Activated T-cell treated with anti-CD3 and anti-CD28 coated beads, Interleukin-2, amount 50 U/mL, for 72 hours (primary cell): ENCODE measurements at places on chromosomes 4 and X. TPM values are rescaled to one million over a fixed set of nuclear protein-coding genes. Genes with fewer than 3 reads are reported as not detected.

- peaks cover 26% of the 10 kb centered on the region for H3K4me1 ChIP-seq
- no peak for DNase-seq
- peaks cover 22% of the 10 kb centered on the region for H3K36me3 ChIP-seq
- no peaks in the 10 kb centered on the region for H3K27me3 ChIP-seq
- H3K27ac ChIP-seq: peak overlapping the region; percentile 18
These were observed 188.8 kb downstream of the LRBA start for GRCh38 chr4:150826306-150826705.

DNA sequence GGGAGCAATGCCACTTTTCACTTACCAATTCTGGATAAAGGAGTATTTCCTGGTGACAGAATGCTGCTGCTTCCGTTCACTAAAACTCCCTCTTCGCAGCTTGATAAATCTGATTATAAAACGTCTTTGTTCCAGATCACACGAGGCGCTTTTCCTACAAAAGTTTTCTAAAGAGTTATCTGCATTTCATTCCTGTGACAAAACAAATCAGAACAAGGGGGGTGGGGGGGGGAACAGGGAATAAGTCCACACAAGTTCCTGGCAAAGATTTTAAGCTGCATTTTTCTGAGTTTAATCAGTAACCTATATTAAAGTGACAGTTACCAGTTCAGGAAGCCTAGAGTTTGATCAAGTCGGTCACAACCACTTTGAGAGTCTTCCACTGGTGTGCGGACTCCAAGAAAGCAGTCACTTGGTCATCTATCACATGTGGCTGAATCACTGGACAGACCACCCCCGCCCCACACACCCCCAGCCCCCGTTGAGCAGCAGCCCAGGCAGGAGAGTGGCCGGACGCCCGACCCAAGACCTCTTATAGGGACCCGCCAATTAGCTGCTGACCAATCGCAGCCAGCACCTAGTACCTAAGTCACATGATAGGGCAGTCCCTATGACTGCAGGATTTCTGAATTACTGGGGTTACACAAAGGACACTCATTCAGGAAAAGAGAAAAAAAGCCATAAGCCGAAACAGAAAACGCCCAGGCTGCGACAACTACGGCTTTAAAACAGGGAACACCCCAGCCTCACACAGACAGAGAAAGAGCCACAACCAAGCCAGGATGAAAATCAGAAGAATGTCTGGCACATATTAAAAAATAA is 569.3 kb upstream of the DIPK2B start:
- H3K4me3 ChIP-seq: peak overlapping the region; percentile 84
- peaks cover 16% of the 10 kb centered on the region for H3K36me3 ChIP-seq
- peaks cover 39% of the 10 kb centered on the region for H3K27me3 ChIP-seq
- H3K27ac ChIP-seq: peak overlapping the region; percentile 95
- H3K4me1 ChIP-seq: peaks cover 68% of the 10 kb centered on the region

- no peak overlapping the region for H3K27ac ChIP-seq
- peaks cover 46% of the 10 kb centered on the region for H3K27me3 ChIP-seq
- H3K4me1 ChIP-seq: no peaks in the 10 kb centered on the region
- H3K36me3 ChIP-seq: no peaks in the 10 kb centered on the region
- DNase-seq: no peak
These were observed 96.7 kb upstream of the PBDC1 start for GRCh38 chrX:76076124-76076523.

ADGRG2 gene
- 0.12 TPM for total RNA-seq

PASD1 gene
- total RNA-seq: not detected

DNA sequence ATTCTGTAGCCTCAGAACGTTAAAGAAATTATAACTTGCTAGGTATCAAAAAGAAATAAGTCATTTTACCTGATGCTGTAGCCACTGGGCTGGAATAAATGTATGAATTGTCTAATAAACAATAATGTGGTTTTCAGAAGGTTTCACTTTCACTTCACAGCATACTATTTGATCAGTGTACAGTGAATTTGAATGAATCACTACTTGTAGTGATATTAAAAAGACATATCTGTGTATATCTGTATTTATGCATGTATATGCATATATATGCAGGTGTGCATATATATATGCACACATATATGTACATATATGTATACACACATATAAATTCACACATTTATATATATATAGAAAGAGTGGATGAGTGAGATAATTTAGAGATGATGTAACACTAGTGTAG is 440.0 kb upstream of the PCDH10 start:
- H3K27me3 ChIP-seq: no peaks in the 10 kb centered on the region
- H3K36me3 ChIP-seq: no peaks in the 10 kb centered on the region
- no peaks in the 10 kb centered on the region for H3K4me1 ChIP-seq
- DNase-seq: no peak
- no peak overlapping the region for H3K4me3 ChIP-seq
- H3K27ac ChIP-seq: no peak overlapping the region

GRCh38 chrX:31445542-31445941 is 373.7 kb upstream of the FTHL17 start:
- H3K27me3 ChIP-seq: peaks cover 9% of the 10 kb centered on the region
- H3K4me3 ChIP-seq: no peak overlapping the region
- no peak for DNase-seq
- H3K4me1 ChIP-seq: no peaks in the 10 kb centered on the region
- H3K27ac ChIP-seq: no peak overlapping the region
- H3K36me3 ChIP-seq: no peaks in the 10 kb centered on the region

DNA sequence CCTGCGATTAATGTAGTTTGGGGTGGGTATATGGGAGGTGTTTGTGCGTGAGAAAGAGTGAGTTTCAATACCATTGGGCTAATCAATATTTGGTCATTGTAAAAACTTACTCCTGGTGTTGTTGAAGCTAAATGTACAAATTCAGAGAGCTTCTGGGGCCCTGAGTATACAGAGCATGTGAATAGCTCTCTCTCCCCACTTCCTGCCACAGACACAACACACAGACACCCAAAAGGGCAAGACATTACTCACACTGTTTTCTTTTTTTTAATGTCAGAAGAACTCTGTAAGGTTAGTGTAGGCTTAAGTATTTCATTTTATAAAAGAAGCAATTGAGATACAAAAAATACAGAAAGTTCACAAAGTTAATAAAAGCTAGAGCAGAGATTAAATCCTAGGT is 151.3 kb upstream of the KCNIP4 start:
- no peaks in the 10 kb centered on the region for H3K4me1 ChIP-seq
- H3K4me3 ChIP-seq: no peak overlapping the region
- no peaks in the 10 kb centered on the region for H3K36me3 ChIP-seq
- no peak for DNase-seq
- H3K27ac ChIP-seq: no peak overlapping the region
- H3K27me3 ChIP-seq: no peaks in the 10 kb centered on the region

DNA sequence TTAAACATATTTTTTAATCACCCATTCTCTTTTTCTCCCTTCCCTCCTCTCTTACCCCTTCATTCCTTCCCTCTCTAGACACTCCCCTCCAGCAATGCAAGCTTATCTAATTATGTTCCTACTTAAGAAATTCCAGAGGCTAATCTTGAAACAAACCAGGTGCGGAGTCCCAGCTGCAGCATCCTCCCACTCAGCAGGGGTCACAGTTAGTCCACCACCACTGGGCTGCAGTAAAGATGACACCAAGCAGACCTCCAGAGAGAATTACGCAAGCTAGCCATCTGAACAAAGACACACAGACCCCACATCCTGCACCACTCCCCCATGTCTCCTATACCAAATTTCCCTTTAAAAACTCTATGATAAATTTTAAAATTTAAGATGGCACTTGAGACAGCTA is 13.9 kb upstream of the SEC24B start:
- no peaks in the 10 kb centered on the region for H3K4me1 ChIP-seq
- H3K4me3 ChIP-seq: no peak overlapping the region
- H3K36me3 ChIP-seq: no peaks in the 10 kb centered on the region
- H3K27me3 ChIP-seq: no peaks in the 10 kb centered on the region

ANXA5 gene
- total RNA-seq: 110 TPM

GRCh38 chr4:140675599-140676231 is 80.5 kb downstream of the TBC1D9 start:
- no peak for DNase-seq
- H3K27ac ChIP-seq: no peak overlapping the region
- H3K36me3 ChIP-seq: no peaks in the 10 kb centered on the region
- H3K4me3 ChIP-seq: no peak overlapping the region
- peaks cover 19% of the 10 kb centered on the region for H3K27me3 ChIP-seq

- H3K27me3 ChIP-seq: peaks cover 86% of the 10 kb centered on the region
- peak overlapping the region; percentile 85 for H3K27ac ChIP-seq
- H3K4me1 ChIP-seq: peaks cover 13% of the 10 kb centered on the region
- DNase-seq: no peak
- peaks cover 15% of the 10 kb centered on the region for H3K36me3 ChIP-seq
These were observed 8.0 kb upstream of the PITX2 start for GRCh38 chr4:110630688-110631402.

GRCh38 chrX:19863857-19864223 is 23.6 kb downstream of the SH3KBP1 start:
- H3K27me3 ChIP-seq: peaks cover 8% of the 10 kb centered on the region
- H3K4me3 ChIP-seq: peak overlapping the region; percentile 34
- DNase-seq: no peak
- no peaks in the 10 kb centered on the region for H3K36me3 ChIP-seq
- peak overlapping the region; percentile 31 for H3K27ac ChIP-seq

GRCh38 chr4:37542706-37543105 is 143.5 kb downstream of the RELL1 start:
- peaks cover 2% of the 10 kb centered on the region for H3K36me3 ChIP-seq
- H3K27me3 ChIP-seq: peaks cover 8% of the 10 kb centered on the region
- no peaks in the 10 kb centered on the region for H3K4me1 ChIP-seq
